Myometrial cell (primary cell): ENCODE measurements at places on chromosomes 6 and 20. TPM values are rescaled to one million over a fixed set of nuclear protein-coding genes. Genes with fewer than 3 reads are reported as not detected.

FRMD1 gene
- not detected in 2 replicates for total RNA-seq

C20orf141 gene
- not detected in 2 replicates for total RNA-seq

PDYN gene
- not detected in 2 replicates for total RNA-seq

CLPSL1 gene
- total RNA-seq, result not detected in 2 replicates

LTB gene
- not detected in 2 replicates for total RNA-seq

IMPG1 gene
- not detected in 2 replicates for total RNA-seq

PLEKHG1 gene
- total RNA-seq, result 1.7 and 7.1 TPM in 2 replicates

PRSS35 gene
- total RNA-seq, result 1.4 and 3.0 TPM in 2 replicates

JAG1 gene
- 3.2 and 10.6 TPM in 2 replicates for total RNA-seq

TMEM244 gene
- total RNA-seq, result not detected in 2 replicates

RAET1G gene
- 0.71 and 1.7 TPM in 2 replicates for total RNA-seq

STMND1 gene
- total RNA-seq, result not detected in 2 replicates

SLC17A3 gene
- total RNA-seq, result not detected in 2 replicates

SOX18 gene
- total RNA-seq, result 0.29 TPM in 1 of 2 replicates, not detected in the other

ARFGEF2 gene
- total RNA-seq, result 22.2 and 24.3 TPM in 2 replicates

TMEM217 gene
- 1.4 and 2.0 TPM in 2 replicates for total RNA-seq

VGLL2 gene
- not detected in 2 replicates for total RNA-seq

GMPR gene
- 2.0 and 4.4 TPM in 2 replicates for total RNA-seq

CST2 gene
- total RNA-seq, result not detected in 2 replicates

TMEM14B gene
- 128 and 150 TPM in 2 replicates for total RNA-seq

MTCH1 gene
- 251 and 283 TPM in 2 replicates for total RNA-seq
